Kasumi-1 (cell line): ENCODE measurements at places on chromosomes 3 and 15.

- no peak for DNase-seq
Measured at GRCh38 chr15:44177139-44177538, 17.9 kb downstream of the FRMD5 start.

DNA sequence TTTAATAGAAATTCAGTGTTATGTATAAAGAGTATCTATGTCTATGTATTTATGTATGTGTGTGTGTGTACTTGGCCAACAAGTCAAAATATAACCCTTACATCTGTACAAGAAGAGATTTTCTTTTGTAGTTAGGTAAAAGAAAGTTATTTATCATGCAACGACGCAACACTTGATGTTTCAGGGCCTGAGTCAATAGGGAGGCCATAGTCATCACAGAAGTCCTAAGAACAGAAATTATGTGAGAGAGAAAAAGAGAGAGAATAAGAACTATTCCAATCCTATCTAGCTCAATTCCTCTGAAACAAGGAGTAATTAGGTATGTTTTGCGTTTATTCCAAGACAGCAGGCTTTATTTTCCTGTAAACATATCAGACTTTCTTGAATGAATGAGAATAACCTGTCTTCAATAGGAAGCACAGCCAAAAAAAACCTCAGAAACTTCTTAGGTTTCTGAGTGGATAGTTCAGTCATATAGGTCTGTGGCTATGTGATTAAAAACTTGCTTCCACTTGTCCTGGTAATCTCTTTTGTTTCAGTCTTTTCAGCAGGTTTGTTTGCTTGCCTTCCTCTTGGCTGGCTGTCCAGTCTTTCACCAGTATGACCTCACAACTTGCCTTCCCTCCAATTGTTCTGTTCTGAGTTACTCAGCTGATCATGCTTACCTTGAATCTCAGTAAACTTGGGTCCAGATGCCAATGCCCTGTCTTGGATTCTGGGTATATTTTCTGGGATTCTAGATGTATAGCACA is 382.4 kb upstream of the GBE1 start:
- DNase-seq = no peak

- DNase-seq = no peak
Measured at GRCh38 chr3:192063570-192063969, 602.6 kb downstream of the PYDC2 start.

DNA sequence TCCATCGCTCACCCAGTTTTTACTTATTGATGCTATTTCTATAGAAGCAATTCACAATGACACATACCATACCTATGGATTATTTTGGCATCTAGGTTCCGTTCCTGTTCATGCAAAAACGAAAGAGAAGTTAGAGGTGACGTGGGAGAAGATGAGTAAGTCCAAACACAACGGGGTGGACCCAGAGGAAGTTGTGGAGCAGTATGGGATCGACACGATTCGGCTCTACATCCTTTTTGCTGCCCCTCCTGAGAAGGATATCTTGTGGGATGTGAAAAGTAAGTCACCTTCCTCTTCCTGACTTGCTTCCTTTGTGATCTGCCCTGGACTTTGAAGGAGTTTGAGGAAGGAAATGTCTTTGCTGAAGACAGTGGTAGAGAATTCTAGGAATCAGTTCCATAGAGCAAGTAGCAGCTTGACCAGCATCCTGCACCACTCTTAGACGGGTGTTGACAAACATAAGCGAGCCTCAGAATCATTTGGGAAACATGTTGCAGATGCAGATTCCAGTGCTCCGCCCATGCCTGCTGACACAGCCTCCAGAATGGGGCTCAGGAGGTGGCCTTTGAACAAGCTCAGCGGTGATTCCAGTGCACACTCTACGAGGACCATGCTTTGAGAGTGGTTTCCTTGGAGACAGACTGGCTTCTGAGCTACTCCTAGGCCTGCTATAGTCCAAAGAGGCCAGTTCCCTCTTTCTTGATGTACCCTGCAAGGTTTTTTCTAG is 78.4 kb upstream of the LIMD1 start:
- no peak for DNase-seq

DNA sequence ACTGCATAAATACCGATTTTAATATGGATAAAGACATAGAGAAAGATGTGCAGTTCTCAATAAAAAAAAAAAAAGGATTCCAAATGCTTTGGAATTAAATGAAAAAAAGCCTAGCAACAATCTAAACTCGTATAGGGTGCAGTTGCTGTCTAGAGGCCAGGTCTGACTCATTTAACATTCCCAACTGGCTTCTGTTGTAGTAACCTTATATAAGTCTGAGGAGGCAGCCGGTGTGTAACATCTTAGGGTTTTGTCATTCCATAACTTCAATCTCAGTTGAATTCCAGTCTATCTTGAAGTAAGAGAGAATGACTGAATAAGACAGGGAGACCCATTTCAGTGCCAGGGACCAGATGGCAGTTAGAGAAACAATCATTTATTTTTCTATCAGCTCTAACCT is 6.5 kb downstream of the PDCD10 start:
- DNase-seq = no peak

DNA sequence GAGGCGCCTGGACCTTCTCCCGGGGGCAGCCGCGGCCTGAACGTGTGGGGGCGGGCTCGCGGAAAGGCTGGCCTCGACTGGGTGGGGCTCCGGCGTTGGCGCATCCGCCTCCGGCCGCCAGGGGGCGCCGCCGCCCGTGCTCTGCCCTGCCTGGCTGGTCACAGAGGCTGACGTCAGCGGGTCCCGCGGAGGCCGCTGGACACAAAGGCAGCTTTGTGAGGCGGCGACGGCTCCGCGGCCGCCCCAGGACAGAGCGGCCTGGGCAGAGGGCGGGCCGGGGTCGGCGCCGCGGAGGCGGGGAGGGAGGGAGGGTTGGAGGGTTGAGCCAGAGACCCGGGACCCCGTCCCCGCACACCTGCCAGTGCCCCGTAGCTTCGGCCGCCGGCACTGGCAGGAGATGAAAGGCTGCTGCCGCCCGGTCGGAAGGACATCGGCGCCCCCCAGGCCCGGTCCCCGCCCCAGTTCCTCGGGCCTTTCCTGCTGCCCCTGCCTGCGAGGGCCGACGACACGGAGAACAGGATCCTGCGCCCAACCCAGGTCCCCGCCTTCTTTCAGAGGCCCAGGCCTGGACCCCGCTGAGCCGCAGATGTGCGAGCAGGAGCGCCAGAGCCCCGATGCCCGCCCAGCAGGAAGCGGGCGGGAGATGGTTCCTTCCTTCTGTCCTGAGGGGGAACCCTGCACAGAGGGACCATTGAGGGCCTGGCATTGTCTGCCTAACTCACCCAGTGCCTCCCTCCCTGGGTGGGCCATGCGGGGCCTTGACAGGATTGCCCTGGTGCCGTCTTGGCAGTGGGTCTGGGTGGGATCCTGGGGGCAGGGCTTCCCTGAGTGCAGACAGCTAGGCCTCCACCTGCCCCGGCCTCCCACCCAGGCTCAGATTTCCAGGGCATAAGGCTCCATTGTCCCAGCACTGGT is 8.7 kb upstream of the SEMA3B start:
- peak; percentile 78 for DNase-seq

GRCh38 chr3:150521463-150521862 is 24.8 kb downstream of the SERP1 start:
- DNase-seq = no peak

GRCh38 chr3:84759361-84759760 is 199.4 kb upstream of the CADM2 start:
- DNase-seq = no peak

- DNase-seq = no peak
Measured at GRCh38 chr3:104960579-104960978, 406.1 kb upstream of the ALCAM start.

GRCh38 chr3:65412588-65412987 is 626.1 kb downstream of the MAGI1 start:
- DNase-seq = no peak

DNA sequence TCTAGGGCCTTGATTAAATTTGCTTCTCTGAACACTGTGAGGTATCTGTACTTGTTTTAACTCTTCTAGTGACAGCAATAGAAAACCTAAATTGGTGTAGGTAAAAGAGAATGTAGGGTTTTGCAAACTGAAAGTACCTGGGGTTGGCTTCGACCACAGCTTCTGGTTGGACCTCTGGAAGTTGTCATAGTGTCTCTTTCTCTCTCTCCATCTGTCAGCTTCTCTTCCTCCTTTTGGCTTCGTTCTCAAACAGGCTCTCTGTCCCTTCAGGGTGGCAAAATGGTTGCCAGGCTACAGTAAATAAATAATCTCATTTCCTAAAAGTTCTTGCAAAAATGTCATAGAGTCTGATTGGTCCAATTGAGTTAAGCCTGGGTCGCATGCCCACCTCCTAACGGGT is 149.3 kb upstream of the CTDSPL start:
- DNase-seq = no peak

DNA sequence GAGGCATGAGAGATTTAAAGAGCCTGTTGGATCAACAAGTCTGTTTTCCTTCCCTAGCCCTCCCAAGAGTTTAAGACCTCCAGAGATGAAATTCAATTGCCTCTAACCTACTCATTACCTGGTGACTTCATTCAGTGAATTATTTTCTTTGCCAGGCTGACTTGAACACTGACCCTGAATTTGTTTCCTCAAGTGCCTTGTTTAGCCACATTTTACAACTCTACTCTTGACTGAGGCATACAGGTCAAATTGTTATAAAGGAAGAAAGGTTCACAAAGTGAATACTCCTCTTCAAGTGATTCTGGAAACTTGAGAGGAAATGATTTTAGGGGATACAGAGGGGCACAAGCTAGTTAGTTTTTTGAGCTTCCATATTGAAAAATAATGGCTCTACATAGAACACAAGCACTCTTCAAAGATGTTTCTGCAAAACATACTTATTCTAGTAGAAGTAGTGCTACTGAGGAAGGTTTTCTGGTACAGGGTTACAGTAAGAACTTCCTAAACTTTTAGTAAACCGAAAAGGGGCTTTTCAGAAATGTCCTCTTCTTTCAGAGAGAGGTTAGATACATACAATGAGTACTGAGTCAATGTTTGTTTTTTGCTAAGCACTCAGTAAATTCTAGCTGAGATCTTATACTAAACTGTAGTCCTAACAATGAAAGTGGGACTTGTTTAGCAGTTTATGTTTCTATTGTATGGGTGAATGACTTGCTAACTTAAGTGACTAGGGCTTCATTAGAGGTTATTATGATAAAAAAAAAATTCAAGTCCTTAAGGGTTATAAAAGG is 137.4 kb upstream of the SATB1 start:
- no peak for DNase-seq

GRCh38 chr15:73004462-73004861 is 47.8 kb upstream of the NEO1 start:
- DNase-seq = no peak

DNA sequence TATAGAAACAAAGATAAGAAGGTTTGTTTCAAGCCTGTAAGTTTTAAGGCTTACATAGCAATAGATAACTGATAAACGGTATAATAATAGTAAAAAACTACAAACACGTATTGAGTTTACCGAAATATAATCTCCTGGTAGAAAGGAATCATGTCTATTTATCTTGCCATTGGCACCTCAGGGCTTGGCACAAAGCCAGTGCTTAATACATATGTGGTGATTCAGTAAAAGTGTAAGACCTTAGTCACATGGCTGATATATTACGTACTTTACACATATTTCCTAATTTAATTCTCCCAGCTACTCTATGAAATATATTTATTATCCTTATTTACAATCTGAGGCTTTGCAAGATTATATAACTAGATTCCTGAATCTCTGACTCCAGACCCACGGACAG is 32.0 kb upstream of the SLCO3A1 start:
- DNase-seq = no peak

- DNase-seq = no peak
Measured at GRCh38 chr3:17089314-17089700, 204.6 kb downstream of the PLCL2 start.

- DNase-seq = no peak
Measured at GRCh38 chr3:176969066-176969465, 228.2 kb downstream of the TBL1XR1 start.

GRCh38 chr15:48501208-48501607 is 144.3 kb downstream of the FBN1 start:
- DNase-seq = no peak

DNA sequence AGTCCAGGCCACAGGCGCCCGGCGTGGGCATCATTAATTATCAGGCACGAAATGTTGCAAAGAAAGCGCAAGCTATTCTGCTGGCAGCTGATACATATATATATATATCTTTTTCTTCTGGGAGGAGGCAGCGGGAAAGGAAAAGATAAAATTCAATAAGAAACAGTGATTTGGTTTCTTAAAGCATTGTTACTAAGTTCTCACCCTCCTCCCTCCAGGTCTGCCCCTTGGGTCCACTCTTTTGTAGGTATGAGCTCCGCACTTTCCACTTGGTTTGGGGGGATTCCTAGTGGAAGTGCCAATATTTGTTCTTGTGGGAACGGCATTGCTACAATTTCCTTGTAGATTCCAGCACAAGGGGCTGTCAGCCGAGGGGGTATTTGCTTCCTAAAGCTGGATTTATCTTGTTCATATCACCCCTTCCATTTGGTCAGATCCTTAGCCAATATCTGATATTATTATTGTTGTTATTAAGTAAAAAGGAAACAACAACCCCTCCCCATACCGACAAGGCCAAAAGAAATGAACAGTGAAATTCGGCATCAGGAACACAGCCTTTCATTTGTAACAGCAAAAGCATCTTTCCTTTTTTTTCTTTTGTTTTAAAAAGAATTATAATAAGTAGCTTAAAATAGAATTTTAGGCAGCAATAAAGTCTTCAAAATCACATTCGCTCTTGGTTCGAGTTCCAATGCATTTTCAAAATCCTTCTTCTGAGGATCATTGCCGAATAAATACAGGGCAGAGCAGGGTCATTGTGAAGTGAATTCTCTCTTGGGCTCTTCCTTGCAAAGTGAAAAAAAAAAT is 15.6 kb downstream of the ZIC1 start:
- DNase-seq = no peak

GRCh38 chr3:66692766-66693150 is 191.9 kb upstream of the LRIG1 start:
- DNase-seq = no peak

- no peak for DNase-seq
Measured at GRCh38 chr15:83899670-83900069, 245.7 kb downstream of the ADAMTSL3 start.

GRCh38 chr3:12194669-12195161 is 36.0 kb upstream of the TIMP4 start:
- DNase-seq = no peak

GRCh38 chr15:63540449-63540848 is 36.1 kb downstream of the USP3 start:
- no peak for DNase-seq

GRCh38 chr3:52123106-52123725 is 31.0 kb downstream of the POC1A start:
- peak; percentile 41 for DNase-seq

- no peak for DNase-seq
Measured at GRCh38 chr3:150748684-150749047, 14.3 kb downstream of the SIAH2 start.

DNA sequence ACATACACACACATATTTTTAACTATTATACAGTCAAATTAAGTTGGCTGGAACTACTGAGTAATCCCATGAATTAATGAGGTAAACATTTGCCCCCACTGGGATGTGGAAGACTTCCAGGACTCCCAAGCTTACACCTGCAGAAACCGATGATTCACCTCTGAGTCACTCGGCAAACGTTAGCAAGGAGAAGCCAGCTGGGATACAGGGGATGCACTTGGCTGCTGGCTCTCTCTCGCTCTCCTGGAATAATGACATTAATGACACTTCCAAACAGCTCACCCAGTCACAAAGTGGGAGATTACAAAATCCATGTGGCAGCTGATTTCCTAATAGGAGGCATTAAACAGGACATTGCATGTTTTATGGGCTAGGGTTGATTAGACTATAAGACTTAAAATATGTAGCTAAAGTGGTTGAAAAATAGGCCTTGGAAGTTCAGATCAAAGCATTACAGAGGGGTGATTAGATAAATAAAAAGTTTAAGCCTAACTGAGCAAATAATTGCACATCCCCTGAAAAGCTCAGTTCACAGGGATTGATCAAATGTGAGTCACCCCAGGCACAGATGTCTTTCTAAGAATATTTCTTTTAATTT is 500.9 kb downstream of the SOX2 start:
- DNase-seq = no peak

GRCh38 chr15:79310612-79310984 is 314 bp upstream of the TMED3 start:
- no peak for DNase-seq
